ENCODE measurements at places on chromosomes 4 and X.
A peak's percentile ranks its signal among the peaks of the same experiment; 100 is the strongest.

DNA sequence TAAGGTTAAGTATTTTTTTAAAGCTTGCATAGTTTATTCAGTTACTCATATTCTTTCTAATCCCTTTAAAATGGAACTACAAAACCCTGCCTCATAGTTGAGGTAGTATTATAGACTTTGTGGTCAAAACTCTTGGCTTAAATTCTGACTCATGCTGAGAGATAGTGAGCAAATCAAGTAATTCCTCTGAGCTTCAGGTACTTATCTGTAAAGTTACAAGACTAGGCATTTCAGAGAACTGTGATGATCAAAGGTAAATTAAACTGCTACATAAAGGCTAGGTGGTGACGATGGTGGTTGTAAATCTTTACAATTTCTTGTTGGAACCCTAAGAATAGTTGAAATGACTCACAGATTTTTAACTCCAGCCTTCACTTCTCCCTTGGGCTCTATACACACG, 3.2 kb upstream of the CLOCK start:
- no peak for DNase-seq

DNA sequence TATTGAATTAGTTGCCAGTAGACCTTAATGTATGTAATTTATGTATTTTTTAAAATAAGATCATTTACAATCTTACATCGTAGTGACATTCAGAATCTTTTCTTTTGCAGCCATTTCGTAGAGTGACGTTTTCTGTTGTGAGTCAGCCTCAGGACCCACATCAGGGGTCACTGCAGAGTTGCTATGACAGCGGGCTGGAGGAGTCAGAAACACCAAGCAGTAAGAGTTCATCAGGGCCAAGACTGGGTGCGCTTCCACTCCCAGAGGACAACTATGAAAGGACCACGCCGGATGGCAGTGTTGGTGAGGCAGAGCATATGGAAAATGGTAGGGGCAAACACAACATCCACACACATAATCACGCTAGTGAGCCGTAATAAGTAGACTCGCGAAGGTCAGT, 199.9 kb downstream of the PCDH7 start:
- DNase-seq, result no peak

DNA sequence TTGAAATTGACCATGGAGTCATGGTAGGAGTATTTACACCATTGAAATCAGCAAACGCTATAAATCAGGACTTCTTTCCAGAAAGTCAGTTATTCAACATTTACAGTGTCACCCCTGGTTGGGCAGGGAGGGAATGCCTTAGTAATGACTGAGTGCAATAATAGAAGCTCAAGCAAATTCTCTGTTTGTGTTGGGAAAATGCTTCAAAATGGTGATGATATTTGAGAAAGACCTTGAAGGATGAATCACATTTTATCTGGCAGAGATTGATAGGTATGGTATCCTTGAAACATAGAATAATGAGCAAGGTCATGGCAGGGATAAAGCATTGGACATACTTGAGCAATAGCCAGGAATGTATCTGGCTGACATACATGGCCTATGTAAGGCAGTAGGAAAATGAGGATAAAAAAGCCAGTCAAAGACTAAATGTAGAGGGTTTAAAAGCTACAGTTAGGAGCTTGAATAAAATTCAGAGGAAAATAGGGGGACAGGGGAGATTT, 248.7 kb downstream of the FMR1NB start:
- no peak for DNase-seq

- no peak for DNase-seq
Observed at GRCh38 chrX:31057291-31057690, 14.6 kb downstream of the FTHL17 start.

- DNase-seq, result no peak
Observed at GRCh38 chr4:30870513-30870912, 150.3 kb downstream of the PCDH7 start.

DNA sequence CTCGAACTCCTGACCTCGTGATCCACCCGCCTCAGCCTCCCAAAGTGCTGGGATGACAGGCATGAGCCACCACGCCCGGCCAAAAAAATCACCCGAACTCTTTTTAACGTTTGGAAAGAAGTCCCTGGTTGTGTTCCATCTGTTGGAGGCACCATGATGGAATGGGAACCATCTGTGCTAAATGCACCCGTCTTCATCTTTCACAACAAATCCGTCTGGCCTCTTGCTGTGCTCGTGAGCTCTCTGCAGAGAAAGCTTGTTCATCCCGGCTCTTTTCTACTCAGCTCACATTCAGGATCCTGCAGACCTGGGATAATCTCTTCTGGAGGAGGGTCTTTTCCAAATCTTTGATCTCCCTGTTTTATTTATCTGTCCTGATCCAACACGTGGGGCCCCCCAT, 188.8 kb downstream of the CRLF2 start:
- no peak for DNase-seq

GRCh38 chrX:15245896-15246295, 24.0 kb downstream of the ASB9 start:
- DNase-seq, result no peak

DNA sequence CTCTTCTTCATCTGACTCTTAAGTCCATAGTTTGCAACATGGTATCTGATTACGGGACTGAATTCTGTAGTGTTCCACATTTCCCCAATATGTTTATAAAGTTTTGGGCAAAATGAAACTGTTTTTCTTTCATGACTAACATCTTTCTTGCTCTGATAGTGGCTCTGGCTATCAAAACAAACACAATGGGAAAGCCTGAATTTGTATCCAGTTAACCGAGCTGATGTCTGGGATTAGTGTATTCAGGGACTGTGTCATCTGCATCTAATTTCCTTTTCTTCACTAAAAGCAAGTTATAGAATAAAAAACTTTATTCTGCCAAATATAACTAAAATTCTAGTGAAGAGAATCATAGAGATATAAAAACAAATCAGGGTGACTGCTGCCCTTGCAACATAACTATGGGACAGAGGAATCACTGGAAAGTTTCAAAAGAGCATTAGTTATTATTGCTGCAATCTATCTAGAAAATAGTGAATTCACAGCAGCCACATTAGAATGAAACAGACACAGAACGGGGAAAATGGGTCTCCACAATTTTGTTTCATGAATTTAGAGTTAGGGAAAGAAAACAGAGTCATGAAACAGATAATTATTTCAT, 61.3 kb downstream of the ANTXR2 start:
- no peak for DNase-seq

DNA sequence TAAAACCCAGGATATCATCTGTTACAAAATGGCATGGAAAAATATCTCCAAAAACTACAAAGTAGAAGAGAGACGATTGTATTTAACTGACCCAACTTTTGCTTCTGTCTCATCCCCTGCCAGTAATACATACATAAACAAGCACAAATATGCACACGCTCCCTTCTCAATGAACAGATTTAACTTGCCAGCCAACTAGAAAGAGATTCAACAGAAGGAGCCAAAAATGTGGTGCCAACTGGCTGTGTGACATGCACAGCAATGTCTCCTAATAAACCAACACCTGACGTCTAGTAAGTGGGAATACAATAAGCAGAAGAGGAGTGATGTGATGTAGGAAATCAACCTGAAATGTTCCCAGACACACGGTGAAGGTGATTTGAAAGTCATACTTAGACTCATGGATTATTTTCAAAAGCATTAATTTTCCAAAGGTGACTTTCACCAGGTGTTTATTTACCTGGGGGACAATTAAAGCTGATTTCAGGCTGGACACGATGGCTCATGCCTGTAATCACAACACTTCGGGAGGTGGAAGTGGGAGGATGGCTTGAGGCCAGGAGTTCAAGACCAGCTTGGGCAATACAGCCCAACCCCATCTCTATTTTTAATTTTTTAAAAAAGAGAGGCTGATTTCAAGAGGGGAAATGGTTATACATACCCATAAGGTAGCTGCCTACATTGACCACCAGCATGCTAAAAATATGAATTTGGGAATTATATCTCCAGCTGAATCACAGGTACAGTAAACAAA, 33.7 kb downstream of the SH3RF1 start:
- no peak for DNase-seq

- no peak for DNase-seq
Observed at GRCh38 chrX:154542723-154543424, 3.8 kb downstream of the G6PD start.

DNA sequence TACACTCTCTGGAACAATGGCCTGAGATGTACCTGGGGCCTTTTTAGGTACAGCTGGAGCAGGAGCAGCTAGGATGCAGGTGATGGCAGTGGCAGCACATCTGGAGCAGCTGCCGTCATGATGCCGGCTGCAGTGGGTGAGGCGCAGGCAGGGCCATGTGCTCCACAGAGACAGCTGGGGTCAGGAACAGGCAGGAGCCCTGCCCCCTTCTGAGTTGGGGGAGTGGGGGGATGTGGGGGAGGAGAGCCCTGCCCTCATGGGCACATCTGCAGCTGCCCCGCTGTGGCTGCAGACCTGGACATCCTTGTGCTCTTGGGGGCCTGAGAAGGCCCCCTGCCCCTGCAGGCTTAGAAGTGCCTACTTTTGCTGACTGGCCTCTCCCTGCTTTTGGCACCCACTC, 352.8 kb upstream of the PABPC5 start:
- DNase-seq, result no peak

- no peak for DNase-seq
Observed at GRCh38 chrX:46298821-46299220, 246.4 kb downstream of the ZNF674 start.

- no peak for DNase-seq
Observed at GRCh38 chr4:120331486-120332370, 265.1 kb upstream of the MAD2L1 start.

- DNase-seq, result no peak
Observed at GRCh38 chrX:9775930-9776329, 10.3 kb upstream of the GPR143 start.

DNA sequence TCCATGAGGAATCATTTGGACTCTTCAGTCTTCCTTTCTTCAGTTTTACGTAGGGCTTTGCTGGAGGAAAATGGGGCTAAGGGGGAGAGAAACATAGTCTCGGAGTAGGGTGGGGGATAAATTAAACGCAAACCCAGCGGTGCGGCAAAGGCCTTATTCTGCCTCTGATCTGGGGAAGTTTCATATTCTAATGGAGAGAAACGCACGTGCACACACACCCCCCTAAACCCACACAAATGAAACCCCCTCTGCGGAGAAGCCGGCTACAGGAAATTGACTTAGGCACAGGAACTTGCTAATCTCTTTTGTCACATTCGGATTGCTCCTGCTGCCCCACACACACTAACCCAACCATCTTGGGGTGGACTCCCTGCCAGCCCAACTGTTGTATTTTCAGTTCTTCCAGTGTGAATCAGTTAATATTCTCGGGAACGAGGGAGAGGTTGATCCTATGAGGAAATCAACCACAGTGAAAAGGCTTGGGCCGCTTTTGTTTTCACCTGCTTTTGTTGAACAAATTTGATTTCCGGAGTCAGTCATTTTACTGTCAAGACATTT, at the start of gene RHOH:
RHOH (plus strand) TSS at position 308 of the 558 bp plus-strand sequence. CDS start 46,356 bp downstream, outside the sequence.
- peak; percentile 4 for DNase-seq

- no peak for DNase-seq
Observed at GRCh38 chr4:181846934-181847333, 396.3 kb upstream of the TENM3 start.

GRCh38 chr4:73870260-73870659, 1.1 kb downstream of the CXCL1 start:
- no peak for DNase-seq

GRCh38 chr4:141389649-141390048, 169.0 kb downstream of the ZNF330 start:
- DNase-seq, result peak; percentile 67

GRCh38 chr4:121822047-121822446, 1.6 kb downstream of the CCNA2 start:
- DNase-seq, result no peak

- DNase-seq, result no peak
Observed at GRCh38 chr4:119629142-119629471, 503 bp upstream of the PDE5A start.

DNA sequence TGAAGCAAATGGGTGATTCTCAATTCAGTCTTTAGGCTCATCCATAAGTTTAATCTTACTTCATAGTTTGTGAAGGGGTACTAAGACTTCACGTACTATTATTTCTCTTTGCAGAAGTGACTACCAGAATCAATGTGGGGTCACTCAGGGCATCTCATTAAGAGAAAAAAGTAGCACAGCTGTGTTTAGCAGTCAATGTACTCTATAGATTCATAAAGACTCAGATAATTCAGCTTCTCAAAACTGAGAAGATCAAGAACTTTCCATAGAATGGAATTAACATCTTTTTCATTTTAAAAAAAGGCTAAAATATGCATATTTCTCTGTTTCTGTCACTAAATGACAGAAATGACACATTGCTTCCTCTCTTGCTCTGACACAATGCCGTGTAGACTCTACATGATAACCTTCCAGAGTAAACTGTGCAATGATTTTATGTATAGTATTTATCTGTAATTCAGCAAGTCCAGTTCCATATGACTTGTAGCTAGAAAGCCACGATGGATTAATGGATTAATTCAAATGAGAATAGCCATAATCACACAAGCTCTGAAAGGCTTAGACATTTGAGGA, 20.3 kb upstream of the LSM6 start:
- no peak for DNase-seq

GRCh38 chrX:121479406-121479805, 432.0 kb downstream of the GLUD2 start:
- DNase-seq, result peak; percentile 2

DNA sequence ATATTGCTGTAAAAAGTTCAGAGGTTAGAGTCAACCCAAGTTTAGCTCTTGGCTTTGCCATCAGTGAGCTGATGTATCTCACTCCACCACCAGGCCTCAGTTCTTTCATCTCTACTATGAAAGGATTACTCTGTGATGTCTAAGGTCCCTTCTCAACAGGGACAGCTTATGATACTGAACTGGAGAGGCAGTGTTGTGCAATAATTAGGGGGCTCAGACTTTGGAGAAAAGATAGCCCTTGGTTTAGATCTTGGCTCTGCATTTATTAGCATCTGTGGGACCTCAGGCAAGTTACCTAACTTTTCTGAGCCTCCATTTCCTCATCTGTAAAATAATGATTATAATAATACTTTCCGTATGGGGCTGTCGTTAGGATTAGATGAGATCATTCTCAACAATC, 89.0 kb downstream of the COL4A6 start:
- no peak for DNase-seq

- DNase-seq, result no peak
Observed at GRCh38 chr4:95061220-95061619, 303.5 kb downstream of the BMPR1B start.

DNA sequence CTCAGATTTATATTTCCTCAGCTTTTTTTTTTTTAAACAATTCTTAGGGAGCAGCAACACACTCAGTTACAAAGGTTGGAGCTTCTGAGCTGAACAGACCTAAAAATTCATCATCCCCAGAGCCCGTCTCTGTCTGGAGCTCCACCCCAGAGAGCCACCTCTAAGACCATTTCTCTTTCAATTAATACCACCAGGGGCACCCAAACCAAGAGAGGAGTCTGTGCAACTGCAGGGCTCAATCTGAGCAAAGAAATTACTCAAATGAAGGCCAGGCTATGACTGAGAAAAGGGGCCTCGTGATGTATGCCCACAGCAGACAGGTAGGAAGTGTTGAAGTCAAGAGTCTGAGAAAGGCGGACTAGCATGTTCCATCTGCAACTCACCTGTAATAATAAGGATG, 95.5 kb downstream of the C4orf51 start:
- DNase-seq, result no peak

GRCh38 chr4:169416997-169417396, 146.2 kb upstream of the SH3RF1 start:
- DNase-seq, result no peak

GRCh38 chr4:101076032-101076431, 271.3 kb downstream of the PPP3CA start:
- DNase-seq, result no peak

- DNase-seq, result no peak
Observed at GRCh38 chr4:105994061-105994460, 98.8 kb downstream of the NPNT start.
